Hypothalamus (tissue), 51 donors: ENCODE measurements at places on chromosomes 16 and 17.

- DNase-seq: no peak
Observed at GRCh38 chr16:2212362-2213324, 2.0 kb upstream of the BRICD5 start.

GRCh38 chr17:41494524-41494923, 4.8 kb upstream of the KRT36 start:
- DNase-seq: no peak

DNA sequence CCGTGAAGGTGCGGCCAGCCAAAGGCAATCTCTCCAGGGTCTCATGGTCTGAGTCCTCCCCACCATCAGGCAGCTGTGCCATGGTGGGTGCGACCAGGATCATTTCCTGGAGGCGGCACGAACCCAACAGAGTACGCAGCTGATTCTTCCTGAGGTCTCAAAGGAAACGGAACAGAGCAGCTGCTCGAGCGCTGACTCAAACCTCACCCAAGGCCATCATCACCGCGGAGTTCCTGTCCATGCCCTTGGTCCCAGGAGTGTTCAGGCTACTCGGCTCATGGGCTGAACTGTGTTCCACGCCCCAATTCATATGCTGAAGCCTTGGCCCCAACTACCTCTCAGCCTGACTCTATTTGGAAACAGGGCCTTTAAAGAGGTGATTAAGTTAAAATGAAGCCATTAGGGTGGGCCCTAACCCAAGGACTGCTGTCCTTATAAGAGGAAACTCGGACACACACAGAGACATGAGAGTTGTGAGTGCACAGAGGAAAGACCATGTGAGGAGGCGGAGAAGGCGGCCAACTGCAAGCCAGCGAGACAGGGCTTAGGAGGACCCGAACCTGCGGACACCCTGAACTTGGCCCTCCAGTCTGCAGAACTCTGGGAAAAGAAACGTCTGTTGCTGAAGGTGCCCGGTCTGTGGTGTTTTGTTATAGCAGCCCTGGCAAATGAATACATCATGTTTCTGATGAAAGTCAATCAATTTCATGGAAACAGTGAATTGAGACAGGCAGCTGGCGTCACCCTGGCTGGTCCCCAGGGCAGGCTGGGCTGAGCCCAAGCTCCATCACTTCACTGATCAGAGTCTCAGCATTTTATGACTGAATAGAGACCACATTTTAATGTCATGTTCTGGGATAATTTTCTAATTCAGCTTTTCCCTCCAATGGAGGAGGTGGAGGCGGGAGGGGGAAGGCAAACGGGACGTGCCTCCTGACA, 13.7 kb downstream of the MXRA7 start:
- DNase-seq: no peak

- DNase-seq: no peak
Observed at GRCh38 chr16:88310796-88311605, 71.8 kb upstream of the ZNF469 start.

- DNase-seq: no peak
Observed at GRCh38 chr16:19912455-19913339, 28.0 kb upstream of the GPRC5B start.

- no peak for DNase-seq
Observed at GRCh38 chr17:75576661-75577060, 10.9 kb upstream of the MYO15B start.

- no peak for DNase-seq
Observed at GRCh38 chr16:75323933-75324332, 72.5 kb upstream of the BCAR1 start.

- DNase-seq: no peak
Observed at GRCh38 chr16:69064124-69064763, 41.2 kb upstream of the HAS3 start.

DNA sequence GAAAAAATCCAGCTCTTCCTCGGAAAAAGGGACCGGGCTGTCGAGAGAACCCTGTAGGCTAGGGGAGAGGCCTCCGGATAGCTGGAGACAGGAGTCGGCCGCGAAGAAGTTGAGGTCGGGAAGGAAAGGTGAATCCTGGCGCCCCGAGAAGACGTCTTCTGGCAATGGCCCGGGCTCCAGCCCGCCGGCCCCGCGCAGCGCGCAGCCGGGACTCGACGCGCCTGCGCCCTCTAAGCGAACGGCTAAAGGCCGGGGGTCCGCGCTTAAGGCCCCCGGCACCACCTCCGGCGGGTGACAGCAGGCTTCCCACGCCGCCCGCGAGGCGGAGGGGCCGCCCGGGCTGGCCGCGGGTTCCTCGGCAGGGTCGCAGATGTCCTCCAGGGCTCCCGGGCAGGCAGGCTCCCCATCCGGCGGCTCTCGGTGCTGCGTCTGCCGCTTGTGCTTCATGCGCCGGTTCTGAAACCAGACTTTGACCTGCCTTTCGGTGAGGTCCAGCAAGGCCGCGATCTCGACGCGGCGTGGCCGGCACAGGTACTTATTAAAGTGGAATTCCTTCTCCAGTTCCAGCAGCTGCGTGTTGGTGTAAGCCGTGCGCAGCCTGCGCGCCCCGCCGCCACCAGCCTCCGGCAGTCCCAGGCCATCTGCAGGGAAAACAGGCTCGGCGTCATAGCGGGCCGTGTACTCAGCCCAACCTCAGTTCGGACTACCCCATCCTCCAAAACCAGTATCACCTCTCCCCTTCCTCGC, 1.6 kb downstream of the HOXB2 start:
- DNase-seq: no peak

GRCh38 chr16:46768809-46769208, 20.7 kb upstream of the MYLK3 start:
- DNase-seq: no peak

GRCh38 chr16:31861455-31861854, 12.2 kb upstream of the ZNF267 start:
- no peak for DNase-seq

DNA sequence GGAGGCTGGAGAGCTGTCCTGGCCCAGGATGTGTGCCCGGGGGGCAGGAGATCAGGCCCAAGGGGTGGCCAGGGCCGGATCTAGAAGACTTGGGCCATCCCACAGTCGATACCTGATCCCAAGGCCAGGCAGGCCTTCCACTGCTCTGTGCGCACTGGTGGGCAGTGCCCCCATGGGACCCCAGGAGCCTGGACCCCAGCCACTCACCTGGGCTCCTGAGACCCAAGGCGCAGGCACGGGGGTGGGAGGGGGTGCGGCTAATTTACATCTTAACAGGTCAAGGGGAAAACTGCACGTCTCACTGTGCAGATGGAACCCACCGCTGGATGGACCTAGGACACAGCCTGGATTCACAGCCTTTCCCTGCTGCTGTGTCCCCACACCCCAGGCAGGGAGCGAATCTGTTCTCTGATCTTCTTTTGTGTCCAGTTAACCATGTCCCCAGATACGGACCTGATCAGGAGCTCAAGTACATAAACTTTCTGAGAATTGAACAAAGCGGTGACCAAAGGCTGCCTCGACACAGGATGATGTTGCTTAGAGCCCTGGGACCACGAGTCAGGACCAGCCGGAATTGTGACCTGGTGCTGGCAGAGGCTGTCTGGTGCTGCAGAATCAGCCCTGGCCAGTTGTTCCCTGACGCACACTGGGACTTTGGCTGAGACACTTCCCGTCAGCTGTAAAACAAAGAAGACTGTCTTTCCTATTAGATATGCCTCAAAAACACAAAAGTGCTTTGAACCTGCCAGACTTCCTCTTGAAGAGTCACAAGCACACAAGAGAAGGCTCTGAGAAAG, 60.6 kb downstream of the TNFRSF13B start:
- DNase-seq: peak; percentile 54

- no peak for DNase-seq
Observed at GRCh38 chr17:74852237-74853047, 7.2 kb downstream of the GRIN2C start.
